ENCODE measurements at places on chromosomes 7 and 10. TPM values are rescaled to one million over a fixed set of nuclear protein-coding genes. Genes with fewer than 3 reads are reported as not detected.

The CPA1 gene
- total RNA-seq: not detected

The PRKAR1B gene
- 20.3 TPM for total RNA-seq

The SAMD9L gene
- 9.9 TPM for total RNA-seq

The ZCWPW1 gene
- total RNA-seq: 0.85 TPM

The ADIRF gene
- total RNA-seq: 21.6 TPM

The MACC1 gene
- total RNA-seq: under 0.01 TPM

Measured in endothelial cell of coronary artery (primary cell).